ENCODE measurements at places on chromosomes 2 and 18.
A peak's percentile ranks its signal among the peaks of the same experiment; 100 is the strongest.

GRCh38 chr18:13649397-13650390, 76.7 kb downstream of the FAM210A start:
- no peak for DNase-seq

DNA sequence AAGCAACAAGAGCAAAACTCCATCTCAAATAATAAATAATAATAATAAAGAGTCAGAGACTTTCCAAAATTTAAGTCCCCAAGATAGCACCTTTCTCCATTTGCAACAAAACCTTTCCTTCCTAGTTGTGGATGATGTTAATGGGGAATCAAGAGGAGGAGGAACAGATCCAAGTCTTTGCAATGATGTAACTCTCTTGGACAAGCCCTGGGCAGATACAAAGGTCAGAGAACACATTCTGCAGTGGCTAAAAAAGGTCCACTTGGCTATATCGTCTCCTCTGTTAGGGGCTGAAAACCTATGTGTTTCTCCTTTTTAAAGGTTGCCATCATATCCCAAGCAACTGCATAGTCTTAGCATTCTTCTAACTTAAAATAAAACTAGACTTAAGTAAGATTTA, 151.1 kb downstream of the TMEM163 start:
- no peak for DNase-seq

GRCh38 chr2:9174771-9175437, 31.7 kb upstream of the ASAP2 start:
- DNase-seq: no peak

- DNase-seq: no peak
These were observed 21.1 kb downstream of the METTL8 start for GRCh38 chr2:171412571-171413175.

GRCh38 chr2:238557936-238558335, 131.2 kb downstream of the ASB1 start:
- no peak for DNase-seq

DNA sequence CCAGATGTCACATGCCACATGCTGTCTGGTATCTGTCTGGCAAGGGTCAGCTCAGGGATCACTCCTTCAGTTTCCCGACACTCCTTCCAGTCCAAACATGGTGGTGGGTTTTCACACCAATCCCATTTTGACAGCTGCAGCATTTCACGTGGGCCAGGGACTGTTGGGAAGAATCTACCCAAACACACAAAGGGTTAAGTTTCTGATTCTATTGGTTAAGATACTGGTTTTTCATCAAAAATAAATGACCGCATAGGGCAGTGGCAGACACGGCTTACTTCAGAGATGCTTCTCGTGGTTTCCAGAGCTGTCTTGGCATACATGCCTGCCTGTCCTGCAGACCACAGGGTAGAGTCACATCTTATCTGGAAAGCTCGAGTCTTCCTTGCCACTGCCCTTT, 79.7 kb downstream of the PSMG2 start:
- no peak for DNase-seq

- no peak for DNase-seq
These were observed 123.2 kb downstream of the CABYR start for GRCh38 chr18:24262087-24262486.

GRCh38 chr2:103789381-103790095, 1027.7 kb downstream of the TMEM182 start:
- no peak for DNase-seq

- no peak for DNase-seq
These were observed 29.4 kb downstream of the FAM210A start for GRCh38 chr18:13696961-13697360.

- DNase-seq: no peak
These were observed 82.7 kb upstream of the CD302 start for GRCh38 chr2:159880729-159881128.

DNA sequence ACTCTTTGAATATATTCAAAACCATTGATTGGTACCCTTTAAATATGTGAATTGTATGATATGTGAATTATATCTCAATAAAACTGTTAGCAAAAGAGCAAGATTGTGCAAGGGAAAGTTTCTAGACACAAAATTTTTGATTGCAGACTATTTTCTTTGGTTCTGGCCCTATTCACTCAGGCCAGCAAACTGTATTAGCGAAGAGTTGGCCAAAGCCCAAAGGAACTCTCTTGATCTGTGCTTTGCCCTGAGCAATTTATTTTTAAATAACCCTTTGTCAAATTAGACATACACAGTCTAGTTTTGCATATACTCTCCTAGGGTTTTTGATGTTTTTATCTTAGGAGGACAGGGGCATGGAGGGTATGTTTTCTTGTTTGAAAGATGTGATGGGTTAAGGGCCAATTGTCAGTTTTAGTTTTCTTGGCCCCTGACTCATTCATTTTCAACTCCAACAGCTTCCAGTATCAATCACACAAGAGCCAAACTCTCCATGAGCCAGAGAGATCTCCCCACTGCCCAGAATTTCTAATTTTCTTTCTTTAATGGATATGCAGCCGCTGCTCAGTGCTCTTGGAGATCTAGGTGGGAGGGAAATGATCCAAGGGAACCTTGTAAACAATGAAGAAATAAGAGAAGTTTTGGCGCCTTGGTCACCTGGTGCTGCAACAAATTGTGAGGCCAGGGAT, 231.5 kb downstream of the SRBD1 start:
- no peak for DNase-seq

DNA sequence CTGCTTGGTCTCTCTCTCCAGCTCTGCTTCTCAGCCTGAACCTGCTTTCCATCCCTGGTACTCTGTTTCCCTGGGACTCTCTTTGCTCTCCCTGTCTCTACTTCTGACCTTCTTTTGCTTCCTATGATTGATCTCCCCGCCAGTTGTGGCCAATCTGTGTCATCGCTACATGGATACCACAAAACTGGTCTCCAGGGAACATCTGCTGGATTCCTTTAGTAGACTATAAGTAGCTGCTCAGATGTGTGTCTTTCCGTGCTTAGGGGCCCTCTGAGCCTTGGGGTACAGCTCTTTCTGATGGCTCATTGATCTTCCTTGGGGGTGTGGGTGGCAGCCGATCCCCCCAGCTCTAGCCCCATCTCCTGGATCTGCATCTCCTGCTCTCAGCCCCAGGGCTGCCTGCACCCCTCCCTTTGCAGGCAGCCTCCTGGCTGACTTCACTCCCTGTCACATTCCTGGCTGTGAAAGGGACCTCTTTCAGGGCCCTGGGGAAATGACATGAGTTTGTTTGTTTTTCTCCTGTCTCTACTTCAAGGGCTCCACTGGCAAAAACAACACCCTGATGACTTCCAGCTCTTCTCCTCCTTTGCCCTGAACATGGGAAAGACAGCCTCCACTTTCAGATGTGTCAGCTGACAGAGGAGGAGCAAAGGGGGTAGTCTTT, 333.7 kb downstream of the CYP26B1 start:
- no peak for DNase-seq

- DNase-seq: no peak
These were observed 46.1 kb upstream of the HPCAL1 start for GRCh38 chr2:10256515-10257031.

DNA sequence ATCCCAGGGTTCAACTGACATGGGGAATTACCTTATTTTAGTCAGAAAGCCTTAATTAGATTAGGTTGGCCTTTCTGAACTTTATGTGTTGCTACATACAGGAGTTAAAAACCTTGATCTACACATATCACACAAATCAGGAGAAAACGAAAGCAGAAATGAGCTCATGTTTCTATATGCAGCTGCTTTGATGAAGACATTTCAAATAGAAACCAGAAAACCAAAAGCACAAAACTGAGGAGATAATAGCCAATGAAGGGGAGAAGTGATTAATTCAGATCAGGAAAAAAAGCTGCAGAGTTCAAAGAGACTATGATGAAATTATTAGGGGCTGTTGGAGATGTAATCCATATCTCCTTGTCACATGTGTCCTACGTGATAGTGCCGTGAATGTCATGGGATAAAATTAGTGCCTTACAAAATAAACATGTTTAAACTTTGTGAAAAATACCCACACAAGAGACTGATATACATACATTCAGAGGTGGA, 255.0 kb downstream of the CAMKMT start:
- no peak for DNase-seq

- peak; percentile 40 for DNase-seq
These were observed 774 bp downstream of the MSH6 start for GRCh38 chr2:47783486-47784351.

GRCh38 chr2:111118981-111119821, 1.5 kb upstream of the BCL2L11 start:
- no peak for DNase-seq

DNA sequence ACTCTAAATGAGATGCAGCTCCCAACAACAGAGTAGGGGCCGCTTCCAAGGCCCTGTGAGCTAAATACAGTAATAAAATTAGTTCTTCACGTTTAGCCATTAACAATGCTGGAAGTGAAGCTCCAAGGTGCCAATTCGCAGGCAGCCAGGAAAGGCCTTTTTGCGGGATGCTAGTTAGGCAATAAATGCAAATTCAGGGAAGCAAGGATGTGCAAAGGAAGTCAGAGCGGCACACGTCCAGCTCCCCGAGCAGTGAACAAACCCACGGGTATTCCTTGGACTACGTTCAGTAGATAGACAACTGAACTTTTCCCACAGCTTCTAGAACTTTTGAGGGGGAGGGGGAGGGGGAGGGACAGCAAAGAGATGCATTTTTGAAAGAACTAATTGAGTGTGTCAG, 6.9 kb downstream of the ZNF516 start:
- DNase-seq: no peak

DNA sequence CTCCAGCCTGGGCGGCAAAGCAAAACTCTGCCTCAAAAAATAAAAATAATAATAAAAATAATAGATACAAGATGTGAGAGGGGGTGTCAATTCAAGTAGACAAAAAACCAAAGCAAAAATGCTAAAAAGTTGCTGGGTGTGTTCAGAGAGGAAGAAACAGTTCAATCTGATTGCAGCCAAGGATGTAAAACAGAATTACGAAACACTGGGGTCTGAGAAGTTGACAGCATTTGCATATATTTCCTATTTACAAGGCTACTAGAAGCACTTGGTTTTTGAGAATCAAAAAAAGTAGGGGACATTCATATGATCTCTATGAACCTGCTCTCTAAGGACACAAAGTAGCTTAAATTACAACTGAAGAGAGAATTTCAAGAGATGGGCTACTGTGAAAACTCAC, 7.6 kb downstream of the TRIP12 start:
- no peak for DNase-seq

- DNase-seq: no peak
These were observed 1.4 kb downstream of the ARL4C start for GRCh38 chr2:234495251-234496054.

DNA sequence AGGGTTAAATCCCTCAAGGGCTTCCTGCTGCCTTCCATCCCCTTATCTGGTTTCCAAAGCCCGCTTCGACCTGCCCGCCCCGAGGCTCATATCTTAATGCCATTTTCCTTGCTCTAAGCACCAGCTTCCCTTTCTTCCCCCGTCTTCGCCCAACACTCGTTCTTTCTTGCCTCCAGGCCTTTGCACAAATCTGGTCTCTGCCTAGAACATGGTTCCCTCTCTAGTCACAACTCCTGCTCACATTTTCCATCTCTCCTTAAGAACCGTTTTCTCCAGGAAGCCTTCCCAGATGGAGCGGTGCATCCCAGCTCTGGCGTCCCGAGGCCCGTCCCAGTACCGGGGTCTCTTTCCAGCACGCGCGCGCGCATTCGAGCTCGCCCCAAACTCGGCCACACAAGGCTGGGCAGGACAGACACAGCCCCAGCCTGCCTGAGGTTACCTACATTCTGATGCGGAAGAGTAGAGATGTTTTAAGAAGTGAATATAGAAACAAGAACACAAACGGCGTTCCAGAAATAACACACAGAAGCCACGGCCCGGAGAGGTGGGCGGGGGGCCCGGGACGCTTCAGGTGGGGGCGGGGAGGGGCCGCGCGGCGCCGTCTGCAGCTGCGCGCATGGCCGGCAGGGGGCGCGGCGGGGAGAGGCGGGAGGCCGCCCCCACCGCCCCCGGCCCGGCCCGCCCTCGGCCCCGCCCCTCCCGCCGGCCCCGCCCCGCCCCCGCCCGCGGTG, at the start of gene DGKD:
Gene DGKD (plus strand): TSS at position 726 of the 731 bp plus-strand sequence. CDS start 25 bp downstream, outside the sequence.
- peak; percentile 62 for DNase-seq

- no peak for DNase-seq
These were observed 4.1 kb downstream of the HOXD3 start for GRCh38 chr2:176160986-176161824.

GRCh38 chr2:240909216-240909974, 3.3 kb downstream of the CROCC2 start:
- DNase-seq: no peak

DNA sequence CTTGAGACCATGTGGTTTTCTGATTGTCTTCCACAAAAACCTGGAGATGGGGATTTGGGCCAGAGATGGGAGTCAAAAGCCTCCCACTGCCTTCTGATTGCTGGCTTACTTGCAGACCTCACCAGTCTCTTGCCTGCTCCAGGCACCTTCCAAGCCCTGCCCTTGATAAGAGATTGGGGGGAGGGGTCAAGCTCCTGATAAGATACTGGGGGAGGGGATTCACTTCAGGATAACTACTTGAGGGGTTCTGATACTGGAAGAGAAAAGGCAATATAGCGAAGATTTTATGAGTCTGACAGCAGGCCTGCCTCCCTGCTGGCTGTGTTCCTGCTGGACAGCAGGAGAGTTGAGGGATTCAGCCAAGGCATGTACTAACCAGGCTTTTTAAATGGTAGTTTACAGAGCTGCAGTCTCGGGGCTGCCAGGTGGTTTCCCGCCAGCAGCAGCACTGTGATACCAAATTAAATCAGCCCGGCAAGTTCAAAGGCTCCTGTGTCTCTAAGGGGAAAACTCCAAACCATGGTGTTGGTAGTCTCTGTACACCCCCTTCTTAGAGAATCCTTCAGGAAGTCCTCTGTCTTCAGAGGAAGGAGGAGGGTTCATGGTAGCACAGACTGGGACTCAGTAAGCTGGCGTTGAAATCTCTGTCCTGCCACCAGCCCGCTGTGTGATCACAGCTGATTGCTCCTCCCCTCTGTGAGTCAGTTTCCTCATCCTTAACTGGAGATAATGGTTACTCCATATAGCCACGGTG, 58.3 kb downstream of the FBXO36 start:
- DNase-seq: no peak

GRCh38 chr2:216216951-216217903, 108.1 kb downstream of the XRCC5 start:
- DNase-seq: no peak

DNA sequence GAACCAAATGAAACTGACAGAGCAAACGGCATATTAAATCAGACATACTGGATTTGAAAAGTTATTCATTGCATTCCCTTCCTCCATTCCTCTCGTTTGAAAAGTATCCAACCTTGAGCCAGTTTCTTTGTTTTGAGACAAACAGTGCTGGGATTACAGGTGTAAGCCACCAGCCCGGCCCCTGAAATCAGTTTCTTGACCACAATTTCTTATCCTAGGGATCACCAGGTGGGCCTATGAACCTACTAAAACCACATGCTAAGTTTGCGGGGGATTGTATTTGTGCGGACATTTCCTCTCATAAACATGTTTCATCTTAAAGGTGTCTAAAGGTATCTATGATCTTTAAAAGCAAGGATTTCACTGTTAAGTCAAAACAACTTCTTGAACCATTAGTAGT, 11.6 kb downstream of the PTPN2 start:
- DNase-seq: no peak

GRCh38 chr2:60461421-60462108, 91.9 kb downstream of the BCL11A start:
- DNase-seq: no peak
